Stimulated activated CD4-positive, alpha-beta T cell treated with anti-CD3 and anti-CD28 coated beads, Interleukin-15, amount 100 ng/mL, for 1 hour (primary cell): ENCODE measurements at places on chromosomes 12 and 14.

- no peak for DNase-seq
Measured at GRCh38 chr14:98503086-98503815, 768.7 kb downstream of the BCL11B start.

DNA sequence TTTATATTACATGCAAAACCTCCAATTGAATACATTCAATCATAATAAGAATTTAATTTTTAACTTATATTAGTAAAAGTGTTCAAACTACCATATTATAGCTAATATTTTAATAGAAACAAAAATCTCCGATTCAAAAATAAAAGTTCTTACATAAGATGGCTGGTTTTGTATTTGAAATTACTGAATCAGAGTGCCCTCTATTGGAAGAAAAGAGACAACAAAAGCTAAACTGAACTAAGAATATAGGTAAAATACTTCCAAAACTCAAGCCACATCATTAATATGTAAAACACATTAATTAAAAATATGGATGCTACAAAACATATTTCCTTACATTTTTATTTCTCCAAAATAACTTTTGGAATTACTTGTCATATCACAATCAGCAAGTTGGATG, 120.3 kb downstream of the GARIN6 start:
- DNase-seq: no peak

DNA sequence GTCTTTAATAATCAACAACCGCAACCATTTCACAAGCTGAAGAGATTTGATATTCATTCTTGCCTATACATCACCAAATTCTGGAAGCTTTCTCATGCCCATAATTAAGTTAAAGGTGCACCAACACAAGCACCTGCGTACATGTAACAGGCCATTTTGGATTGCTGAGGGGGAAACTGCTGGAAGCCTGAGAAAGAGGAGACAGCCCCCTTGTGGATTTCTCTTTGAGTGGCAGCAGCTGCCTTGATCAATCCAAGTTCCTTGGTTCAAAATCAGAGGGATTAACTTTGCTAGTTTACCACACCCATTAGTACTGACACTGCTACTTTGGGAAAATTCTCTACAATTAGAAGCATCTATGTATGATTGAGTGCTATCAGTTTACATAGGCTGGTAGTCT, 321.1 kb downstream of the NOVA1 start:
- no peak for DNase-seq

- no peak for DNase-seq
Measured at GRCh38 chr12:32229971-32230612, 123.4 kb downstream of the BICD1 start.

- DNase-seq: no peak
Measured at GRCh38 chr14:96956464-96957239, 159.5 kb downstream of the VRK1 start.

- DNase-seq: no peak
Measured at GRCh38 chr12:48990552-48990951, 8.6 kb downstream of the DDN start.
